ENCODE measurements at places on chromosomes 1 and 21. TPM values are rescaled to one million over a fixed set of nuclear protein-coding genes. Genes with fewer than 3 reads are reported as not detected.
A peak's percentile ranks its signal among the peaks of the same experiment; 100 is the strongest.

HEYL gene
- total RNA-seq: 18.8 TPM

ZFP69 gene
- 2.0 TPM for total RNA-seq

ZP4 gene
- not detected for total RNA-seq

KLHDC9 gene
- 13.3 TPM for total RNA-seq

RIPPLY3 gene
- not detected for total RNA-seq

FTCD gene
- total RNA-seq: 1.3 TPM

CBR3 gene
- total RNA-seq: 5.5 TPM

WLS gene
- total RNA-seq: 113 TPM

TFAP2E gene
- total RNA-seq: 0.19 TPM

DTL gene
- 0.30 TPM for total RNA-seq

- no peak overlapping the region for H3K27ac ChIP-seq
- no peak overlapping the region for H3K4me3 ChIP-seq
- peaks cover 7% of the 10 kb centered on the region for H3K27me3 ChIP-seq
- no peaks in the 10 kb centered on the region for H3K36me3 ChIP-seq
- H3K4me1 ChIP-seq: no peaks in the 10 kb centered on the region
These were observed 252.1 kb downstream of the FOXD2 start for GRCh38 chr1:47689894-47690293.

DNA sequence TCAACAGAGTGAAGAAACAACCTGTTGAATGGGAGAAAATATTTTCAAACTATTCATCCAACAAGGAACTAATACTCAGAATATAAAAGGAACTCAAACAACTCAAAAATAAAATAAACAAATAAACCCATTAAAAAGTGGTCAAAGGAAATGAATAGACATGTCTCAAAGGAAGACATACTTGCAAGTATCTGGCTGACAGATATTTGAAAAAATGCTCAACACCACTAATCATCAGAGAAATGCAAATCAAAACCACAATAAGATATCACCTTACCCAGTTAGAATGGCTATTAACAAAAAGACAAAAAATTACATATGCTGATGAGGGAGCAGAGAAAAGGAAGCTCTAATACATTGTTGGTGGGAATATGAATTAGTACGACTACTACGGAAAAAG lies 38.2 kb downstream of the TNFSF4 start:
- H3K27ac ChIP-seq: no peak overlapping the region
- no peaks in the 10 kb centered on the region for H3K4me1 ChIP-seq
- no peaks in the 10 kb centered on the region for H3K27me3 ChIP-seq
- no peak for DNase-seq

- H3K36me3 ChIP-seq: no peaks in the 10 kb centered on the region
- no peak overlapping the region for H3K27ac ChIP-seq
- no peak overlapping the region for H3K4me3 ChIP-seq
- no peak for DNase-seq
These were observed 4.8 kb downstream of the ACP6 start for GRCh38 chr1:147665521-147665920.

DNA sequence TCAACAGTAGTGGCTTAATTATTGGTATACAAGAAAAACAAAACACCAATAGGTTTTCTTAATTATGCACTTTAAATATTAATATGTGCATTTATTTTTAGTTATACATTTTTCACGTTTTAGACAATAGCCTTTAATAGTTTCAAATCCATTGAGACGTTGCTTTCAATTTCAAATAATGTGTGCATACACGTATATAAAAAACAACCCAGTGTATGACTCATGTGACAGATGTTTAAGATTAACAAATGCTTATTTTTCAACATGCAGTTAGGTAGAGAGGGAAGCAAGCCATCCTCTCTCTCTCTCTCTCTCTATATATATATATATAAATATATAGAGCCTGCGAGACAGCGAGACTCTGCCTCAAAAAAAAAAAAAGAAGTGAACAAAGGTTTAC lies 24.3 kb downstream of the EYA3 start:
- H3K27ac ChIP-seq: no peak overlapping the region
- H3K4me3 ChIP-seq: no peak overlapping the region
- no peak for DNase-seq
- peaks cover 18% of the 10 kb centered on the region for H3K4me1 ChIP-seq
- no peaks in the 10 kb centered on the region for H3K36me3 ChIP-seq

GRCh38 chr1:169590932-169591331 lies 4.7 kb upstream of the F5 start:
- H3K4me1 ChIP-seq: no peaks in the 10 kb centered on the region
- DNase-seq: no peak
- no peak overlapping the region for H3K27ac ChIP-seq
- no peaks in the 10 kb centered on the region for H3K36me3 ChIP-seq
- H3K4me3 ChIP-seq: no peak overlapping the region

GRCh38 chr1:91617285-91617765 lies 116.7 kb downstream of the CDC7 start:
- no peak overlapping the region for H3K27ac ChIP-seq
- H3K4me1 ChIP-seq: no peaks in the 10 kb centered on the region
- H3K4me3 ChIP-seq: no peak overlapping the region
- H3K36me3 ChIP-seq: no peaks in the 10 kb centered on the region
- no peaks in the 10 kb centered on the region for H3K27me3 ChIP-seq

GRCh38 chr1:212973426-212973825 lies 23.1 kb downstream of the VASH2 start:
- no peak for DNase-seq
- no peaks in the 10 kb centered on the region for H3K4me1 ChIP-seq
- H3K27me3 ChIP-seq: no peaks in the 10 kb centered on the region
- no peak overlapping the region for H3K27ac ChIP-seq

DNA sequence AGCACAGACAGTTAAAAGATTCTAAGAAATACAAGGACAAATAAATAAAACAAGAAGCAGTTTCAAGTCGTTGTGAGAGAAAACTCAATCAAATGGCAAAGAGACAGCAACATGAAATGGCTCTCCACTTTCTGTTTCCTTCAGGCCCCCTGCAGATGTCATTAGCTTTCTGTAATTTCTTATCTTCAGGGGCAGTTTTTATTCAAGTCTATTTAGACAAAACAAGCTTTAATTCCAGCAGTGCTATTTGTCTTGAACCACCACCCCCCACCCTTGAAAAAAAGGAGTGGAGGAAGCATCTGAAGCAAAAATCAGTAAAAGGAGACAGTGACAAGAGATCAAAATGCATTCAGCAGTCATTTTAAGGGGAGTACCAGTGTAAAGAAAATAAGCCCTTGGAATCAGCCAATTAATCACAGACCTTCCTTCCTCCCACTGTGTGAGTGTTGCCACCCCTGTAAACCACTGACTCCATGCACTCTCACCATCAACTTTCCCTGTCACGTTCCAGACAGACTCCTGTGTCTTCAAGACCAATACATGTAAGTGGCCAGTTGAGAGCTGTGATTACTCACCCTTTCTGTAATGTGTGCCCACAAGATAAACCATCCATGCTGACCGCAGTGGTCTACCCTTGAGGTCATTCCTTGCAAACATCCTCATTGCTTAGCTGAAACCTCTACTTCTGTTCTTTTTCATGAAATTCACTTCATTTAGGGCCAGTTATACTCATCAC lies 136.1 kb upstream of the HOOK1 start:
- peak overlapping the region; percentile 19 for H3K27ac ChIP-seq
- no peaks in the 10 kb centered on the region for H3K36me3 ChIP-seq
- H3K4me1 ChIP-seq: no peaks in the 10 kb centered on the region
- no peak overlapping the region for H3K4me3 ChIP-seq

- no peaks in the 10 kb centered on the region for H3K36me3 ChIP-seq
- H3K4me3 ChIP-seq: no peak overlapping the region
- H3K27me3 ChIP-seq: no peaks in the 10 kb centered on the region
- H3K27ac ChIP-seq: no peak overlapping the region
These were observed 25.0 kb upstream of the PHTF1 start for GRCh38 chr1:113784104-113784779.

DNA sequence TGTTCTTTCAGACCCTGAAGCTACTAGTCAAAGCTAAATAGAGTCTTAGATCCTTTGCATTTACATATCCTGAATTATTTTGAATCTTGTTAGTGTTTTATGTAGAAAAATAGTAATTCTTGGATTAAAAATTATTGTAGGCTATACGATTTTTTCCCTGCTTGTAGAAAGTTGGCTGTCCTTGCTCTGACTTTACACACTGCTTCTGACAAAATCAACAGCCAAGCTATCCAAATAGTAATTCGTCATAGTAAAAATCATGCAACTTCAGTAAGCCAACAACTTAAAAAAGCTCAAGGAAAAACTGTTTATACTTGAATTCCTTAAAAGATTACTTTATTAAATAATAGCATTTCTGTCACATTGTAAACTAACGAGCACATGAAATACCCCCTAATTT lies 7.5 kb upstream of the KRTAP23-1 start:
- no peaks in the 10 kb centered on the region for H3K4me1 ChIP-seq
- no peak overlapping the region for H3K4me3 ChIP-seq
- H3K27me3 ChIP-seq: no peaks in the 10 kb centered on the region

DNA sequence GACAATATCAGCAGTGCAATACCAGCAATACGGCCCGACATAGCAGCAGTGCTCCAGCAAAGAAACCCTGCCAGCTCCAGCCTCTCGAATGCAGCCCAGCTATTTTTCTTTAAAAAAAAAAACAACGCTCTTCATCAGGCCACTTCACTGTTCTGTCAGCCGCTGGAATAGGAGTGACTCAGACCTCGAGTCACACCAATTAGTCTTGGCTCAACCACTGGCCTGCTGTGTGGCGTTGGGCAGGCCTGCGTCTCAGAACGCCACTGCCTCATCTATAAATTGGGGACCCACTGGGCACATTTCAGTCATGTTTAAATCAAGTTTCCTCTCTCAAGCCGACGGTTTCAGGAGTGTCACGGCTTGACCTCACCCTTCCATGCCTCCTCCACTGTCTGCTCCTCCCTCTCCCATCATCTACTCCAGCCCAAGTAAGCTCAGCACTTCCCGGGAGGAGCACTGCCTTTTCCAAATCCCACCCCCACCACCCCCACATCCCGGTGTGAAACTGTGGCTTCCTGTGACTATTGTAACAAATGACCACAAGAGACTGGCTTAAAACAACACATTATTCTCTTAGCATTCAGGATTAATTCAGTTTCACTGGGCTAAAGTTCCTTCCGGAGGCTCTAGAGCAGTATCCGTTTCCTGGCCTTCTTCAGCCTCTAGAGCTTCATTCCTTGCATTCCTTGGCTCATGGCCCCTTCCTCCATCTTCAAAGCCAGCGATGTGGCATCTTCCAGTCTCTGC lies 71.9 kb upstream of the EFHD2 start:
- no peak for DNase-seq
- peak overlapping the region; percentile 65 for H3K27ac ChIP-seq
- H3K27me3 ChIP-seq: no peaks in the 10 kb centered on the region
- no peaks in the 10 kb centered on the region for H3K36me3 ChIP-seq

- H3K4me3 ChIP-seq: no peak overlapping the region
- no peaks in the 10 kb centered on the region for H3K27me3 ChIP-seq
- H3K36me3 ChIP-seq: no peaks in the 10 kb centered on the region
- H3K4me1 ChIP-seq: peaks cover 71% of the 10 kb centered on the region
- peak; percentile 46 for DNase-seq
These were observed 5.6 kb downstream of the OSBPL9 start for GRCh38 chr1:51622455-51622913.

- H3K27ac ChIP-seq: peak overlapping the region; percentile 96
- no peaks in the 10 kb centered on the region for H3K27me3 ChIP-seq
- no peaks in the 10 kb centered on the region for H3K36me3 ChIP-seq
- H3K4me1 ChIP-seq: peaks cover 48% of the 10 kb centered on the region
- DNase-seq: no peak
These were observed 15.2 kb downstream of the HENMT1 start for GRCh38 chr1:108645564-108646184.

- H3K27ac ChIP-seq: peak overlapping the region; percentile 91
- H3K27me3 ChIP-seq: no peaks in the 10 kb centered on the region
- H3K4me1 ChIP-seq: peaks cover 19% of the 10 kb centered on the region
- no peak for DNase-seq
- no peaks in the 10 kb centered on the region for H3K36me3 ChIP-seq
These were observed 56.9 kb downstream of the OPTC start for GRCh38 chr1:203550846-203551245.

GRCh38 chr1:63968663-63969440 lies 195.0 kb downstream of the ROR1 start:
- H3K36me3 ChIP-seq: no peaks in the 10 kb centered on the region
- no peak overlapping the region for H3K4me3 ChIP-seq
- peak; percentile 69 for DNase-seq
- no peaks in the 10 kb centered on the region for H3K27me3 ChIP-seq
- no peak overlapping the region for H3K27ac ChIP-seq
- H3K4me1 ChIP-seq: peaks cover 38% of the 10 kb centered on the region

GRCh38 chr1:58805716-58806571 lies 22.1 kb upstream of the JUN start:
- no peaks in the 10 kb centered on the region for H3K36me3 ChIP-seq
- no peak overlapping the region for H3K4me3 ChIP-seq
- H3K27ac ChIP-seq: no peak overlapping the region
- no peaks in the 10 kb centered on the region for H3K27me3 ChIP-seq
- peaks cover 19% of the 10 kb centered on the region for H3K4me1 ChIP-seq

DNA sequence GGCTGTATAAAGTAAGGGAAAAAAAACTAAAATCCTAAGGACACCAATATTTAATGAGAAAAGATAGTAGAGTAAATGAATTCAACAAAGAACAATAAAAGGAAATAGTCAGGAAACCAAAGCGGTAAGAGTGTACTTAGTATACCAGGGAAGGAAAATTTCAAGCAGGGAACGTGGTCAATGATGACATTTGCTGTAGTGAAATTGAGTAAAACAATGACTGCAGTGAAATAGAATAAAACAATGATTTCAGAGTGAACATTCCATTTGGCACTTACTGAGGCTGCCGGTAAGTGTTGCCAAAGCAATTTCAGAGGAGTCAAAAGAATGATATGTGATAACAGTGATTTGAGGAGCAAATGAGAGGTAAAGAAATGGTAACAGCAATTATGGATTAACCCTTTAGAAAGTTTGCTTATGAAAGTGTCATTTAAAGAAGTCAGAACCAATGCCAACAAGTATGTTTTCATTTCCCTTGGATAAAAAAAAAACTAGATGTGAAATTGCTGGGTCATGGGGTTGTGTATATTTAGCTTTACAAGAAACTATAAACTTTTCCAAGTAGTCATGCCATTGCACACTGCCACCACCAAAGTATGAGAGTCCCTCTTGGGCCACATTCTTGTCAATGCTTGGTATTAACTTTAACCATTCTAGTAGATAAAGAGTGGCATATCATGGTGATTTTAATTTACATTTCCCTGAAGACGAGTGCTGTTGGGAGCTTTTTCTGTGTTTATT lies 50.5 kb downstream of the VCAM1 start:
- no peaks in the 10 kb centered on the region for H3K27me3 ChIP-seq
- no peak overlapping the region for H3K27ac ChIP-seq
- no peak overlapping the region for H3K4me3 ChIP-seq
- no peaks in the 10 kb centered on the region for H3K36me3 ChIP-seq
- no peak for DNase-seq
- H3K4me1 ChIP-seq: no peaks in the 10 kb centered on the region
